CD4-positive, alpha-beta T cell (primary cell): ENCODE measurements at places on chromosomes 5 and 9. TPM values are rescaled to one million over a fixed set of nuclear protein-coding genes. Genes with fewer than 3 reads are reported as not detected.

DNA sequence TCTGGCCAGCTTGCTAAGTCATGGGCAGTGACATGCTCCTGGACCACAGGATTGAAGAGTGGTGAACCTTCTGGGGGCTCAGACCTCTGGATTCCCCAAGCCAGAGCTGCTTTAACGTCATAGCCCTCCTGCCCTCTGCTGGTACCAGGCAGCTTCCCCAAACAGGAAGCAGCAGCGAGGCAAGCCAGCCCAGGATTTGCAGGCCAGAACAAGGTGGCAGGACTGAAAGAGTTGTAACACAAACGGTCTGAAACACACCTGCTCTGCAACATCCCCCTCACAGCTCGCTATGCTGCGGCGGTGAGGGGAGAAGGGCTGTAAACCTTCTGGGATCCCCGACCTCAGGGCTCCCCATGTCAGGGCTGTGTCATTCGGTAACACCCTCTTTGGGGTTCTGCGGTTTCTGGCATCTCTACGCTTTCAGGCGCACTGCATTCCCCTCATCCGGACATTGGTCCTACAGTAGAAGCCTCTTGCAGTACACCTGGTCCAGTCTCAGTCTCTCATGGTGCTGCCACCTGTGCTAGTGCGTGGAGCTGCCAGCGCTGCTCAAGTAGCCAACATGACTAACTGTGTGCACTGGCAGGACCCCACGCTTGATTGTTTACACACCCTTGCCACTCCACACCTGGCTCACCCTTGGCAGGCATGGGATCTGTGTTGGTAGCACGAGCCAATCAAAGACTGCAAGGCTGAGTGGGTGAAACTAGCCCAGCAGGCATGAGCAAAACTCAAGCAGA is 893.3 kb downstream of the PTPRD start:
- H3K36me3 ChIP-seq: no peaks in the 10 kb centered on the region
- H3K27ac ChIP-seq: no peak overlapping the region
- H3K4me1 ChIP-seq: no peaks in the 10 kb centered on the region
- H3K4me3 ChIP-seq: no peak overlapping the region
- DNase-seq: no peak

CYSTM1 gene
- total RNA-seq: 7.4 TPM

DNA sequence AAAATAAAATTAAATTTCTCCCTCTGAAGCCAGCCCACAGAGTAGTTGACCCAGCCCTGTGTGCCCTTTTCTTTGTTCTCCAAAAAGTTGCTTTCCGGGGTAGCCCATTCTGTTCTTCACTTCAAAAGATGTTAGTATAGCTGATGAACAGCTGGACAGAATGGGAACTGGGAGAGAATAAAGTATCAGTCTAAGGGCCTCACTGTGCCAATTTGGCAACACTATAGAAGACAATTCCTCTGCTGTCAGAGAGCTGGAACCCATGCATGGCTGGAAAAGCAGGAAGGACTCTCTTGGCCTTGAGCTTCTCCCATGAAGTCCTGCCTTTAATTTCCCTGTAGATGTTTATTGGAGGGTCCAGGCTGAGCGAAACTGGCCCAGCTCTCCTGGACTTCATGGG is 11.0 kb upstream of the TNFSF8 start:
- H3K4me1 ChIP-seq: peaks cover 13% of the 10 kb centered on the region
- H3K27ac ChIP-seq: no peak overlapping the region
- H3K27me3 ChIP-seq: no peaks in the 10 kb centered on the region
- no peak for DNase-seq
- no peak overlapping the region for H3K4me3 ChIP-seq
- H3K36me3 ChIP-seq: no peaks in the 10 kb centered on the region

- H3K36me3 ChIP-seq: no peaks in the 10 kb centered on the region
- H3K4me1 ChIP-seq: no peaks in the 10 kb centered on the region
- H3K27me3 ChIP-seq: no peaks in the 10 kb centered on the region
- DNase-seq: no peak
- no peak overlapping the region for H3K4me3 ChIP-seq
Observed at GRCh38 chr9:108441726-108442125, 414.1 kb downstream of the ACTL7B start.

THBS4 gene
- total RNA-seq: 0.47 TPM

IFNA2 gene
- total RNA-seq: not detected

NAIF1 gene
- total RNA-seq: 16.8 TPM

GRCh38 chr9:70170151-70170790 is 88.5 kb upstream of the SMC5 start:
- no peak for DNase-seq
- no peaks in the 10 kb centered on the region for H3K36me3 ChIP-seq
- H3K4me3 ChIP-seq: no peak overlapping the region
- H3K27me3 ChIP-seq: no peaks in the 10 kb centered on the region
- no peak overlapping the region for H3K27ac ChIP-seq
- H3K4me1 ChIP-seq: no peaks in the 10 kb centered on the region

GRCh38 chr5:88556406-88556805 is 287.8 kb upstream of the TMEM161B start:
- no peak overlapping the region for H3K4me3 ChIP-seq
- no peak for DNase-seq
- no peak overlapping the region for H3K27ac ChIP-seq
- H3K36me3 ChIP-seq: no peaks in the 10 kb centered on the region

DNA sequence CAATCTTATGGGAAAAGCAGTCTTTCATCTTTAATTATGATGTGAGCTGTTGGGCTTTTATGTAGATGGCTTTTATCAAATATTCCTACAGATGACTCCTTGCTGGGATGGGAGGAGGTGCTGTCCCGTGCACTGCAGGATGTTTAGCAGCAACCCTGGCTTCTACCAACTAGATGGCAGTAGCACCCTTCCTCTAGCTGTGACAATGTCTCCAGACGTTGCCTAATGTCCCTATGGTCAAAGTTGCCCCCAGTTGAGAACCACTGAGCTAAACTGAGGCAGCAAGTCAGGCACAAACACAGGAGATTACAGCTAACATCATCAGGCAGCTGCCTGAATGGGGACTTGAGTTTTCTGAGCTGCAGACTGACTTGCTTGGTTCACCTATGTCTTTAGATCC is 401.9 kb upstream of the PDE4D start:
- no peaks in the 10 kb centered on the region for H3K27me3 ChIP-seq
- H3K36me3 ChIP-seq: no peaks in the 10 kb centered on the region
- H3K4me3 ChIP-seq: no peak overlapping the region
- H3K27ac ChIP-seq: no peak overlapping the region
- no peak for DNase-seq

- H3K27me3 ChIP-seq: no peaks in the 10 kb centered on the region
- no peak overlapping the region for H3K4me3 ChIP-seq
- no peak overlapping the region for H3K27ac ChIP-seq
- no peak for DNase-seq
Observed at GRCh38 chr5:68949256-68949655, 144.6 kb upstream of the SLC30A5 start.
